Tongue (tissue), 3 donors: ENCODE measurements at places on chromosomes 4 and X.

DNA sequence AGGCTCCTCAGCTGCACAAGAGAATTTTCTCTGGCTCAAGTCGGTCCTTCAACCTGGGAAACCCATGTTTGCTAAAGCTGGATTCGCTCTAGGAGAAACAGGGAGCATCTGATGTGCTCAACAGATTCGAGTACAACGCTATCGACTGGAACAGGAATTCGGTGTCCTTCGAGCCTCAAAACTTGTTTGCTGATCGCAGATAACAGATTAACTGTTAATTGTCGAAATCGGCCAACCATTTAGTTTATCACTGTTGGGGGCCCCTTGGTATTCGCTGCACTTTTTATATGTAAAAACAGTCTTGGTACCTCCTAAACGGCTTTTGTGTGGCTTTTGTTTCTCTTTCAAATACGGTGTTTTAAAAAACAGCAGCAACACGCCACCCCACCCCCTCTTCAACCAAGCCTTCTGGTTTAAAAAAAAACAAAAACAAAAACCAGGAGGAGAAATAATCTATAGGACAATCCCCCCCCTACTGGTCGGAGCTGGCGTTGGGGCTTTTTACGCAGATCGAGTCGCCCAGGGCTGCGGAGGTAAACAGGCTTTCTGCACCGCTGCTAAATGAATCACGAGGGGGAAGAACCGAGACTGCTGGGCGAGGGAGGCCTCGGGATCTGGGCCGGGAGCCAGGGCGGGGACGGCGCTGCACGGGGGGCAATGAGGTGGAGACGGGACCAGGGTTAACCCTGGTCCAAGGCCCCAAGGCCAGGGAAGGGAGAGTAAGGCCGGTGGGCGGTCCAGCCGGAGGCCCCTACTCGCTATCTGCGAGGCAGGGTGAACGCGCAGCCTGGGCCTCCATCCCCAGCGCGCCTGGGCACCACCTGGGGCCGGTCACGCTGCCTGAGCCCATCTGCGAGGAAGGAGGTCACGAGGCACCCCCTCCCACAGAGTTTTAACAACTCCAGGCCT lies 71.7 kb upstream of the BCOR start:
- peak; percentile 82 for DNase-seq

DNA sequence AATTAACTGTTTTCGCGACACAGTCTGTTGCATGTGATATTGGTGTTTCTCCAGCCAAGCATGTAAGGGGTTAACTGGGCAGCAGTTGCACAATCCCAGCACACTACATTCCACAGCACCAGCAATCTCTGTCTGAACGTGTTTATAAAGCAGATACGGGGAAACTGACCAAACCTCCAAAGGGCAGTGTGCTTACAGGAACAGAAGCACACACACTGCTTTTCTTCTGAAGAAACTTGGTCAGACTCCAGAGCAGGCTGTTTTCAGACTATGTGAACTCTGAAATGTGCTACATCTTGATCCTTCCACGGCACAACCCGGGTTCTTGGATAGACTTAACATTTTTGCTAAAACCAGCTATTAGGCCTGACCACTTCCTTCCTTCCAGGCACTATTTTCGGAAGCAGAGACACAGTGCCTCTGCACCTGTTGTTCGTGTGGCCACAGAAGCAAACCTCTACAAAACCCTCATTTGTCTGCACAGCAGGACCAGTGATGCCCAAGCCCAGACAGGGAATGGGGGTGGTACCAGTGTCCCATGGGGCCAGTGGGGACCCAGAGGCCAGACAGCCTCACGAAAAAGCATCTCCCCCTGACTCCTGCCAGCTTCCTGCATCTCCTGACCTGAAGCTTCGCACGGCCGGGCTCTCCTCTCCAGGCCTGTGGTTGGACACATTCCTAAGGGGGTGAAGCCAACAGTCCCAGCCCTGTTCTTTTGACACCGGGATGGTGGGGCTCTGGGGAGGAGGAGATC lies 90.1 kb downstream of the IRF2 start:
- peak; percentile 60 for DNase-seq

DNA sequence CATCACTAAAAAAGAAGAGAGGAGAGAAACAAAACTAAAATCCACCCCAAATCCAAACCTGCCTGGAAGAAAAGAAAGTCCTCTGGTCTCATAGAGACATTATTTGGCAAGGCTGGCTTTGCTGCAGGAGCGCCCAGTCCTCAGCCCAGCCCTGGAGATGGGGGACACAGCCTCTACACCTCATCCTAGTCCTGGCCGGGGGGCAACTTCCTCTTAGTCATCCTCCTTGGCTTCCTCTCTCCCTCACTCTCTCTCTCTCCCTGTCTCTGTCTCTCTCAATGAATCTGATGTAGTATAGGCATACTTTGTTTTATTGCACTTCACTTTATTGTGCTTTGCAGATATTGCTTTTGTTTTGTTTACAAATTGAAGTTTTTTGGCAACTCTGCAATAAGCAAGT lies 55.8 kb upstream of the MAGEB10 start:
- no peak for DNase-seq

DNA sequence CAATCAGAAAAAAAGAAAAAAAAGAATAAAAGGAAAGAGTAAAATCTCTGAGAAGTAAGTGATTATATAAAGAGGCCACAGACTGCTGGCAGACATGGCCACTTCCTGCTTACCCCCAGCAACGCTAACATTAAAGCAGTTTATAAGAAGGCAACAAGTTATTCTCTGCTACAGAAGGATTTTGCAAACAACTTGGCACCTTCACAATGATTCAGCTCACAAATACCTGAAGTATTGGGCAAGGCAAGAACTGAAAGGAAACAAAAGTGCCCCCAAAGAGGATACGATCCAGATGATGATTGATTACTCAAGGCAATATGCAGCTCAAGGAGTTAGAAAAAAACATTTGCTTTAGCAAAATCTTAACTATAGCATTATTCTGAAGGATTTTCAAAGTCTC lies 718.8 kb downstream of the KLHL13 start:
- DNase-seq = no peak

DNA sequence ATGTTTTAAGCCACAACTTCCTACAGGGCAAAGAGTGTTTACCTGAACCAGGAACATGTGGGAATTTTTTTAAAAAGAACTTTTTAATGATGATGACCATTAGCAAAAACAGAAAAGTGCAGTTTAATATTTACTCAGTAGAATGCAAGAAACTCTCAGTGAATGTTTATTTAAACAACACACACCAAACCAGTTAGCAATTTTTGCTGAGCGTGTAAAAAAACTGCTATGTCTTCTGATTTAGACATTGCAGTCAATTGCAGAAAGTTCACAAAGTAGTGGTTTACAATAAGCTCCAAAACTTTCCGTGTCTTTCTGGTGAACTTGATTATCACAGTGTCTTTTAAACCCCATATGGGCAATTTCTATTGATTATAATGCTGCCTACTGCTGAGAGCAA lies 273.7 kb upstream of the DIAPH2 start:
- DNase-seq = no peak

DNA sequence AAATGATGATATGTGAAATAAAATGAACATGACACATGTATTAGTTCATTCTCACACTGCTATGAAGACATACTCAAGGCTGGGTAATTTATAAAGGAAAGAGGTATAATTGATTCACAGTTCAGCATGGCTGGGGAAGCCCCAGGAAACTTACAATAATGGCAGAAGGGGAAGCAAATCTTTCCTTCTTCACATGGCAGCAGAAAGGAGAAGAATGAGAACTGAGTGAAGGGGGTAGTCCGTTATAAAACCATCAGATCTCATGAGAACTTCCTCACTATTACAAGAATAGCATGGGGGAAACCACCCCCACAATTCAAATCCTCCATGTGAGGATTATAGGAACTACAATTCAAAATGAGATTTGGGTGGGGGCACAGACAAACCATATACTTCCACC lies 243.9 kb upstream of the GYPA start:
- no peak for DNase-seq

DNA sequence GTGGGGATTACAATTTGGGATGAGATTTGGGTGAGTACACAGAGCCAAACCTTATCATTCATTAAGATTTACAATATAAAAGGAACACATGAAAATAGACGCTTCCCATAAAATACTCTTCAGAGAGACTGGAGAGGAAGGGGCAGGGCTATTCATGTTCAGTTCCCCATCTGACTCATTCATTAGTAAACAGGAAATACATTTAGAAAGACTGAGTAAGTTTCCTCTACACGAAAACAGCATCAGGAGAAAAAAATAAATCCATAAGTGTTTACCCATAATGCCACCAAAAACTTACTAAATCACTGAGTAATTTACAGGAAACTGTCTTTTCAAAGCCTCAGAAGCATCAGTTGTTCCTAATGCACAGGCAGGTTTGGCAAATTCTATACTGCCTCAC lies 255.4 kb upstream of the CXorf51A start:
- DNase-seq = no peak

DNA sequence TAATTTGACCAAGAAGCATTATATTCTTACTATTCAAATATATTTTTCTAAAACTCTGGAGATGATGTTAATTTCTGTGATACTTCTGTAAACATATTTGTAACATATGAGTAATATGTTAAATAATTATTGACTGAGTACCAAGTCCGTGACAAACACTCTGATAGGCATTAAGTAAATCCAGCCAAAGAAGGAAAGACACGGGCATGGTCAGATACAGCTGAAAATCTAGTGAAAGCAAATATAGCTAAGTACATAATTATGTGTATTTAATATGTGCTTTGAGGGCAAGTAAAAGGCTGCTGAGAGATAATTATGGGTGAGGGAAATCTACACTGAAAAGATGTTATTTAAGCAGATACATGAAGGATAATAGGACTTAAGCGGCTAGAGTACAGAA lies 1263.6 kb upstream of the ADGRL3 start:
- no peak for DNase-seq

- no peak for DNase-seq
Measured at GRCh38 chr4:68589790-68590189, 13.7 kb upstream of the UGT2B17 start.

GRCh38 chrX:1185561-1185960 lies 26.9 kb downstream of the CRLF2 start:
- no peak for DNase-seq

- peak; percentile 75 for DNase-seq
Measured at GRCh38 chr4:126568652-126569570, 1063.8 kb upstream of the INTU start.

- DNase-seq = no peak
Measured at GRCh38 chr4:161314371-161314770, 849.4 kb downstream of the FSTL5 start.

GRCh38 chrX:31663172-31663571 lies 591.3 kb upstream of the FTHL17 start:
- DNase-seq = no peak

DNA sequence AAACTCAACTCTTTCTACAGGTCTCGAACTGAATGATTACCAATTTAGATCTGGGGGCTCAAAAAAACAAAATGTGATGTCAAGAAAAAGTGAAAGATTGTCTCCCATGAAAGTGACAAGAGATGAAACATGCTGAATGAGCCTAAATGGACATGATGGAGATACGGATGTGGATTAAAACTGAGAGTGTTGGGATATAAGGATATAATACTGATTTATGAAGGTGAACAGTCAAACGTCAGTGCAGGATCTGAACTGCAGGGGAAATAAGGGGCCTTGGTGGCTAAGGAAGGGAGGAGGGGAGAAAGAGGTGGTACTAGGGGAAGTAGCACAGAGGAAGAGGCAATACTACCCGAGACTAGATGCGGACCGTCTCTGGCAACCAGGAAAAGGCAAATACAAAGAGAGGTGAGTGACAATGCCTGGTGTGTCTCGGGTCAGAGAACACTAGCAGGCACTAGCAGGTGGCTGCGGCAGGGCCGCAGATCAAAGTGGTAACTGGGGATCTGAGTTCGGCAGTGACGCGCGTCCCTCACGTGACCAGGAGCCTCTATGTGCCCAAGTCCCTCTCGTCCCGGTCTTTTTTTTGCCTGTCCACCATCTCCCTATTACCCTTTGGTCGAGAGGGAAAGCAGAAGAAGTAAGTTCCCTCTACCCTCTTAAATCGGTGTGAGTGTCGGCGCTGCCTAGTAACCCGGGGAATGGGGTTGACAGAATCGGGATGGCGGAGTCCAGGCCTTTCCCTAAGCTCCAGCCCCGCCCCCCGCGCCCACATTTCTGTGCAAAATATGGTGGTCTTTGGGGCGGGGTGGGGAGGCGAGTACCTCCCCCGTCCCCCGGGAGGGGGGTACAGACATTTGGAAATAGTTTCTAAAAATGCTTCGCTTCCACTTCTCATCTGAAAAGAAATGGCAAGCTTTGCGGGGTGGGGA lies at the start of gene TCEAL1:
TCEAL1 (plus strand) TSS at position 590 of the 932 bp plus-strand sequence. CDS start 942 bp downstream, outside the sequence.
- peak; percentile 82 for DNase-seq

GRCh38 chrX:45850197-45850774 lies 649.6 kb upstream of the DIPK2B start:
- peak; percentile 1 for DNase-seq

DNA sequence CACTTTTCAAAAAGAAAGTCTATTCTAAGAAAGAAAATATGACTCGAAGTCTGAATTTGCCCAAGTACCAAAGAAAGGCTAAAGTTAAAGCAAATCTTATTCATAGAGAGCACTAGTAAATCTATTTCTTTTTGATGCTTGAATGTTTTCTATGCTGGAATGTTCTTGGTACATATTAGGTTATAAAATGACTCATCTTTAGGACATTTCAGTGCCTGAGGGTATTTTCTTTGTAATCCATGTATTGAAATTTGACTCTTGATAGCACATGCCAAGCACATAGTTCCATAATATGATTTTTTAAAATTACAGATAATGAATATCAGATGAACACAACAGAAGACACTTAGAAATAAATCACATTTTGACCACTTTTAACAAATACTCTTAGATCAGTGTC lies 232.8 kb downstream of the TRIML1 start:
- DNase-seq = no peak

DNA sequence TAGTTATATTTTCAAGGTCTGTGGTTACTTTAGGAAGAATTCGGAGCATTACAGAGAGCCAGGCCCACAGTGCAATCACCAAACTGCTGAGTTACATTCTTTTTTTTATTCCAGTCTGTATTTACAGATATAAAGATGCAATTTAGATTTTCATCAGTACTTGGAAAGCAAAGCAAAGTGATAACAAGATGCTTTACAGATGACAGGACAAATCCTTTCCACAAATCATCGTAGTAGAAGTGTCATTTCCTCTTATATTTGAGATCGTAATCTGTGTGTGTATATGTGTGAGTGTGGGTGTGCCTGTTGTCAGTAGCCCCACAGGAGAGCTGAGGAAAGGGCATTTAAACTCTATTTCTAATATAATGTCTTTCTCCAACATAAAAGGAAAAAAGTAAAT lies 1893.7 kb downstream of the STIM2 start:
- DNase-seq = no peak

- DNase-seq = no peak
Measured at GRCh38 chr4:14143892-14144291, 516.4 kb upstream of the BOD1L1 start.
